Stimulated activated CD4-positive, alpha-beta T cell treated with anti-CD3 and anti-CD28 coated beads, Interleukin-1b, Interleukin-23, amount 100 ng/mL, for 1 hour (primary cell): ENCODE measurements at places on chromosomes 3 and 15.

DNA sequence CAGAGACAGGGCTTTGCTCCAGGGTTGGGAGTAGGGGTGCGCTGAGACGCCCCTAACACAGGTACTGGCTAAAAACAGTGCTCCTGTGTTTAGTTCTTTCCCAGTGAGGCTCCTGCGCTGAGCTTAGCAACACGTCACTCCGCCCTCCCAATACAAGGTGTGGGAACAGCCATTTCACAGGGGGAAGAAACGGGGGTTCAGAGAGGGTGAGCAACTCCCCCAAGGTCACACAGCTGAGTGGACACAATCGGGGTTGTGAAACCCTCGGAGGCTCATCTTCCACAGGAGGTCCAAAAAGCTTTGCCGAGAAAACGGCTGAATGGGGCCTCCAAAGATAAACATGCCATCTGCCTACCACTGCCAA lies 628 bp downstream of the PRRT3 start:
- no peak for DNase-seq

DNA sequence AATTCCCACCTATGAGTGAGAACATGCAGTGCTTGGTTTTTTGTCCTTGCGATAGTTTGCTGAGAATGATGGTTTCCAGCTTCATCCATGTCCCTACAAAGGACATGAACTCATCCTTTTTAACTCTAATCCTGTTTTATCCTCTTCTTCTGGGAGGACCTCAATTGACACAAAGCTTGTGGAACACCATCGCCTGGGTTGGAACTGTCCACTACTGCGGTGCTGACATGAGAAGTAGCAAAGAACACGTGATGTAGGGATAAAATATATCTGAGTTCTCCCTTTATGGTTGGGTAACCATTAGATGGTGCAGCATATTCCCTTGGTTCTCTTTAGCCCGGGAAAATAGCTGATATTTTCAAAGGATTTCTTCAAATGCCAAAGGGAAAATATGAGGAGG lies 105.3 kb upstream of the TOPAZ1 start:
- no peak for DNase-seq

DNA sequence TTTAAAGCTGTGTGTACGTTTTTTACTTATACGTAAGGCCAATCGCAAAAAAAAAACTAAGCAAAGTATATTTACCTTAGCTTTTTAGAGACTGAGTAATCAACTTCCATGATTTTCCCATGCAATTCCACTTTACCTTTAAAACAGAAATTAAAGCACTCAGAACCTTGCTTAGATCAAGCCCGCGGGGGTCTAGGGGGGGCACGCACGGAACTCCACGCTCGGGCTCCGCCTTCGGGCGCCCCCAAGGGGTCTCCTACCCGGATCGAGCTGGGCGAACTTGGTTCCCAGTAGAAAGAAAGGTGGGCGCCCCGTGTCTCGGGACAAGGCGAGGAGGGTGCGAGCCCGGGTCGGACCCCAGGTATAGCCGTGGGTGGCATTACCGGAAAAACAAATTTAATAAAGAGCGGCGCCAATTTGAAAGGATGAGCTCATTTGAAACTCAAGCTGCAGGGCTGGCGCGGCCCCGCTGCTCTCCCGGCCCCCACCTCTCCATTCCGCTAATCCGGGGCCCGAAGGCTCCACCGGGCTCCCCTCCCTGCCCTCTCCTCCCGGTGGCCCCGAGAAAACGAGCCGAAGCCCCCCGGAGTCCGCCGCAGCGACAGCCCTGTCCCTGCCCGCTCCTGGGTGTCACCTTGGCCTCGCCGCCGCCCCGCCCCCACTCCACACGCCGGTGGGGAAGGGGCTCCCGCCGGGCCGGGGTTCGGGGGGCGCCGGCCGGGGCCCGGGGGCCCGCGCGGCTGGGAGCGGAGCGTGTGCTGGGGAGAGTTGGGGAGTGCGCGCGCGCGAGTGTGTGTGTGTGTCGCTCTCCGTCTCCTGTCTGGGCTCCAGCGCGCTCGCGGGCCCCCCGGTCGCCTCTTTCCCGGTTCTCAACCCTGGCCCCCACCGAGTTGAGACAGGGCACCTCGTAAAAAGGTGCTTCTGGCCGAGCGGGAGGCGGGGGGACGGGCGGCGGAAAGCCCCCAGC lies 1.5 kb downstream of the IGF2BP2 start:
- no peak for DNase-seq

DNA sequence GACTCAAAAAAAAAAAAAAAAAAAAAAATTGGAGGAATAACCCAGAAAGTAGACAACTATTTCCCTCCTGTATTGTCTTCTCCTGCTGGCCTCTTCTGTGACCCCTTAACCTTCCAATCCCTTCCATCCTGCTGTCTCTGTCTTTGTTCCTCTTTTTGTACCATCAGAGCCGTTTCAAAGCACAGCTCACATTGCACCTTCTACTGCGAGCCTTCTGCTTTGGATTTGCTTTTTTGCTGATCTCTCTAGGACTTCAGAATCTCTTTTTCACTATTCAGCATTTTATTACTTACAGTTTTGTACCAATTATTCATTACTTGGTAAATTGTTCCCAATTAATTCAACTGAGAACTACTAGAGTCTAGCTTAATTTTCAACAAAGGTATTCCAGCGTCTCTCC lies 284.0 kb upstream of the TBL1XR1 start:
- DNase-seq, result no peak

- no peak for DNase-seq
Observed at GRCh38 chr15:41115161-41115651, 874 bp downstream of the INO80 start.

DNA sequence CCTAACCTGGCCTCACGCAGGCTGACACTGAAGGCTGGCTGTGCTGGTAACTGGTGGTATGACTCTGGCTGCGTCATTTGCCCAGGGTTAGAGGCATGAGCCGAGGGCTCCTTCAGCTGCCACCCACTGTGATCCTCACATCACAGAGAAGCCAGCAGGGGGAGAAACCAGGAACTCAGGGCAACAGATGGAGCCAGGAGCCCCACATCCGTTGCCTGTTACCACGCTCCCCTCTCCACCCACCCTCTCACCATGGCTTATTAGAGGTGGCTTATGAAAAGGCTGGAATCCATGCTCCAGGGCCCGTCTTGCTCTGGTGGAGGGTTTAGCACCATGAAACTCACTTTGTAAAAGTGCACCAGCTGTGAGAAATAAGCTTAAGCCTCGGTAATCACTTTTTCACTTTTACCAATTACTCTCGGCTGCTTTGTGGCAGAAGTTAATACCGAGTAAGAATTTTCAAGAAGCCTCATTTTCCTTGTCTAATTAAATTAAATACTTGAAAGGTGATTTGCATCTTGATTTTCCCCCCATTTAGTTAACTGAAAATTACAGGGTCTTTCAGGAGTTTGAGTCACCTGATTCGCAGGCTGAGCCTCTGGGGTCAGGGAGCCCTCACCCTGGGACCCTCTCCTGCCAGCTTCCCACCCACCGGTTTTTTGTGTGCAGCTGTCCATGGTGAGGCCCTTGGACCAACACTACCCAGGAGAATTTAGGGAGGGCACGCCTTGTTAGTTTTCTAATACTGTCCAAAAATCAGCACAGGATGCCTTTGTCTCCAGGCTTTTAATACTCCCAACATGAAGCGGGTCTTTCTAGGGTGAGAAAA lies 60.9 kb downstream of the ASB7 start:
- no peak for DNase-seq

DNA sequence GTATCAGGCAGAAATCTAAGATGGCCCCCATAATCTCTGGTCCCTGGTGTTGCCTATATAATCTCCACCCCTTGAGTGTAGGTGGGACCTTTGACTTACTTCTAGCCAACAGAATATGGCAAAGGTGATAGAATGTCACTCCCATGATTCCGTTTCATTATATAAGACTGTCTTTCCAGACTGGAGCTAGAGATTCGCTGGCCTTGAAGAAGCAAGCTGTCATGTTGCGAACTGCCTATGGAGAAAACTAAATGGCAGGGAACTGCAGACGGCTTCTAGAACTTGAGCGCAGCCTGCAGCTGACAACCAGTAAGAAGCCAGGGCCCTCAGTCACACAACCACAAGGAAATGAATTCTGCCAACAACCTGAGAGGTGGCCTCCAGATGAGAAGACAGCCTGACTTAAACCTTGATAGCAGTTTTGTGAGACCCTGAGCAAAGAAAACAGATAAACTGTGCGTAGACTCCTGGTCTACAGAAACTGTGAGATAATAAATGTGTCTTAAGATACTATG lies 2.2 kb upstream of the KPNA1 start:
- DNase-seq, result no peak

GRCh38 chr15:67809866-67810265 lies 15.4 kb upstream of the SKOR1 start:
- DNase-seq, result no peak

GRCh38 chr3:127161236-127161635 lies 31.7 kb upstream of the PRR23E start:
- no peak for DNase-seq

DNA sequence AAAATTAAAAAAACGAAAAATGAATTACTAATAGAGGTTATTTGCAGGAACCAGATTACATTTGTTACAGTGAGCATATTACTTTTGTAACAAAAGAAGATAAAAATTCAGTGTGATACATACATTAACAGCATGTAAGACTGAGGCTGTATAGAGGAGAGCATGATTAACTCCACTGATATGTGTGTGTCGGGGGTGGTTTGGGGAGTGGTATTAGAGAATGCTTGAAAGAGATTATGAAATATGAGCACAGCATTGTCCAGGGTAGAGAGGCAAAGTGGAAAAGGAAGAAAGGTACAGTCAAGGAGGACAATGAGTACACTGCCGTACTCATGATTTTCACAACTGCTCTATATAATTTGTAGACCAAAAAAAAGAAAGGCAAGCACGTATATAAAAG lies 62.9 kb upstream of the LRRFIP2 start:
- DNase-seq, result no peak

DNA sequence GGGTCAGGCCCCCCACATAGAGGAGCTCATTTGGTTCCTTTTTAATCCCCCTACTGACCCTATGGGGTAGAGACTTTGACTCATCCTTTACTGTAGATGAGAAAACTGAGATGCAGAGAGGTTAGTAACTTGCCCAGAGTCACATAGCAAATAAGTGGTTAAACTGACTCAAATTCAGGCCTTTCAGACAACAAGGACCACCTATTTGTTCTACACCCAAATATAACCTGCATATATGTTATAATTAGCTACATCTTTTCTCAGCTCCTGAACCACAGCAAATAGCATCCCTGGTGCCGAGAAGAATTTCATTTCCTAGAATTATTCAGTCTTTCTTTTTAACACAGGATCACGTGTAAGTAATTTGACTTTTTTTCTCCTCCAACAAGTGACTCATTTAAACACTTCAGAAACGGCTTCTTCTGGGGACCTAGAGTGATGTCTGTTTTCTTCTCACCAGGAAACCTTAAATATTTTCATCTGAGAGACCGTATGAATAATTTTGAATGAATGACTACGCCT lies 57.4 kb downstream of the MGLL start:
- DNase-seq, result no peak

GRCh38 chr15:51726302-51727073 lies 11.0 kb downstream of the LYSMD2 start:
- no peak for DNase-seq

DNA sequence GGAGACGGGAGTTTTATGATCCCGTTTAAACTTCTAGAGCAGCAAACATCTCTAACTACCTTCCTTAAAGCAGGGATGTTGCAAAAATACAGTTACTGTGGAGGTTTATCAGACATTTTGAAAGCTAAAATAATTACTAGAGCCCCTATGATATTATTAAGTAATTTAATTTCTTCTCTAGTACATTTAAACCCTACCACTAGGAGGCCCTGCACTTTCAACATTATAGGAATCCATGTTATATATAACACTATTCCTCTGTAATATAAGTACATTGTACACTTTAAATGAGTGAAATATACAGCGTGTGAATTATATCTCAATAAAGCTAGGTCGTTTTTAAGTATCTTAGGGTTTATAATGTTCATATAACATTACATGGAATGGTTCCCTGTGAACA lies 11.5 kb downstream of the SETMAR start:
- DNase-seq, result no peak

DNA sequence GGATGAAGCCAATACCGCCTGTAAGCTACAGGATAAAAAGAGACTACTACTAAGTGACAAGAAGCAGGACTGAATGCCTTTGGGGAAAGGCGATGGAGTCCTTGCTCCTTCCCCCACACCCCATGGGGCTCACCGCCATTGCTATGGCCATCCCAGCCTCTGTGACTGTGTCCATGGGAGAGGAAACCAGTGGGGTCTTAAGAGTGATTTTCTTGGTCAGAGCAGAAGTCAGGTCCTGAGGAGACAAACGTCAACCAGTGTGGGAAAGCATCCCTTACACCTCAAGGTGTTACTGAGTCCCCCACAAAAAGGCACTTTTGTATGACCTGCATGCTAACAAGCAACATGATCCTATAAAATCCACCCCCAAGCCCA lies 913 bp downstream of the IMPDH2 start:
- no peak for DNase-seq
